ENCODE measurements at places on chromosomes 1 and 21.

GRCh38 chr1:1542766-1543705 is 2.6 kb upstream of the TMEM240 start:
- no peak for DNase-seq

DNA sequence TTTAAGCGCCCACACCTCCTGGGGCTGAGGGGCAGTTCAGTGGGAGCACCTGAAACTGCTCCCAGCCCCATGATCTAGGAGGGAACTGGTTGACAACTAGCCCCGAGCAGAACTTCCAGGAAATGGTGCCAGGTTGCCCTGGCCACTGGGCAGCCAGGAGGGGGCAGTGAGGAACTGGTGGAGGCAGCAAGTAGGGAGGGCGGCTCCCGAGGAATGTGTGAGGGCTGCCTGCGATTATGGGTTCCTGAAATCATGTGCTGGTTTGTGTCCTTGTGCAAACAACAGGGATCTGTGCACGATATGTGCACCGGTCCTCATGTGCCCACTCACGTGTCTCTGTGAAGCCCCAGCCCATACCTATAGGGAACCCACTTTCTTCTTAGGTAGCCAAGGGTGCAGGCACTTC is 9.9 kb downstream of the GPR3 start:
- DNase-seq, result peak; percentile 66

- peak; percentile 87 for DNase-seq
Observed at GRCh38 chr1:61951731-61952580, 209.7 kb downstream of the PATJ start.

- no peak for DNase-seq
Observed at GRCh38 chr21:36247316-36248010, 72.5 kb upstream of the MORC3 start.

GRCh38 chr1:183733715-183734114 is 71.2 kb upstream of the RGL1 start:
- DNase-seq, result no peak

- DNase-seq, result peak; percentile 62
Observed at GRCh38 chr1:209583408-209583807, at the start of gene CAMK1G. Gene CAMK1G, plus strand, starts transcription at chr1:209583714. Its CDS starts 11,270 bp downstream, at chr1:209594984.

- peak; percentile 97 for DNase-seq
Observed at GRCh38 chr1:33050221-33051076, 13.8 kb upstream of the AK2 start.

- no peak for DNase-seq
Observed at GRCh38 chr1:60041783-60042182, 31.8 kb downstream of the C1orf87 start.

DNA sequence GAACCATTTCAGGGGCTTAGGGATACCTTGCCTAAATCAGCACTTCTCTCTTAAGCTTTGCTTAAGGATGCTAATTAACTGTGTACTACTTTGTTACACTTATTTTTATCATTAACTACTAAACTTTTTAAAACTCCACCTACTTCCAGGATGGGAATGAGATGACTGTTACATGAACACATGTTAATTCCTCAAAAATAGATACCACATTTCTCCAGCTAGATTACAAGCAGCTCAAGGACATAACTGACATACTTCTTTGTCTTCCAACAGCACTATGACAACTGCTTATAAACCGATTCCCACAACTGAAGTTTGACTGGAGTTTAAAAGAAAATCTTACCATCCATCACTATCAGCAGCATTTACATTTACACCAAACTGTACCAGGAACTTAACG is 53.7 kb downstream of the TP53BP2 start:
- DNase-seq, result no peak

DNA sequence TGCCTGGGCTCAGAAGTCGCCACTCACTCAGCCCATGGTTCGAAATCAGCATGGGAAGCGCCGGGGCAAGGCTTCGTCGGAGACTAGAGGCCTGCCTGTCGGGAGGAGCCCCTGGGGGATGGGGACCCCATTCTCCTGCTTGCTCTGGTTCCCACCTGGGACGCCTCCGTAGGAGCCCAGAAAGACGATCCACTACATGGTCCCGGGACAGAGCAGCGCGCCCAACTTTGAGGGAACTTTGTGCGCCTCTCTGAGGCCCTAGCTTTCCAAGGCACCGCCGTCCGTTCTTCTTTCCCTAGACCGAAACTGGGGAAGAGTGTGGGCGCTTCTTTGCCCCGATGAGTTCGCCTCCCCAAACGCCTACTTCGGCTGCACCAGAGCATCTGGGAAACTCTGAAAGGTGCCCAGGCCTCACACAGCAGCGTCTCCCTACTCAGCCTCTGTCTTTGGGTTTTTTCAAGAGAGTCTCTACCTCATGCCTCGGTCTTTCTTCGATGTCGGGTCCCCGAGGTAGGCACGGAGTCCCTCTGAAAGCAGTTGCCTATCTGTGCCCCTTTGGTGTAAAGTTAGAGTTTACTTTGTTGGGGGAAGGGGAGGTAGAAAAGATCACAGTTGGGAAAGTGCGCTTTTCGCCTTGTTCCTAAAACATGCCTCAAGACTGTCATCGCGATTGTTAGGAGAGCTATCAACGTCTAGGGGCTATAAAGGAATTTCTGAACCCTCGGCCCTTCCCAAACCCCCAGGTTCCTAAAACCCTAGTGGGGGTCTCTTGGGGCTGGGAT is 14.0 kb downstream of the NR5A2 start:
- DNase-seq, result no peak

- DNase-seq, result no peak
Observed at GRCh38 chr1:110488161-110488560, 30.8 kb downstream of the KCNA10 start.

DNA sequence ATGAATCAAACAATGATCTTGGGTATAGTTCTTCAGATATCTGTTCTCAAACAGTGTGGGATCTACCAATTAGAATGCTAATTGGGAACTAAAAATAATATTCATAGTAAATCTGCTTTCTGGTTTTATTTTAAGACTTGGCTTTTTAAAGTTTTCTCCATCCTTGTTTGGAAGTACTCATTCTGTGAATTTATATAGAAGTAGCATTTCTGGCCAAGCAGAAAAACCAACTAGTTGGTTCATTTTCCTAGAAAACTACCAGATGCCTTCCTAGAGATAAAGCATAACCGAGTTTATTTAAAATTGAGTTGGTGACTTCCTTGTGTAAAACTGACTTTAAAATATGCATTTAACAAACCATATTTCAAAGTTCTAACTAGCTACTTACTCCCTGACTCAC is 48.8 kb downstream of the DNM3 start:
- DNase-seq, result no peak

GRCh38 chr1:54851936-54852524 is 35.0 kb downstream of the DHCR24 start:
- DNase-seq, result no peak

GRCh38 chr1:54919367-54920359 is 32.7 kb upstream of the DHCR24 start:
- no peak for DNase-seq

GRCh38 chr1:205972491-205973168 is 29.4 kb upstream of the SLC26A9 start:
- DNase-seq, result no peak

DNA sequence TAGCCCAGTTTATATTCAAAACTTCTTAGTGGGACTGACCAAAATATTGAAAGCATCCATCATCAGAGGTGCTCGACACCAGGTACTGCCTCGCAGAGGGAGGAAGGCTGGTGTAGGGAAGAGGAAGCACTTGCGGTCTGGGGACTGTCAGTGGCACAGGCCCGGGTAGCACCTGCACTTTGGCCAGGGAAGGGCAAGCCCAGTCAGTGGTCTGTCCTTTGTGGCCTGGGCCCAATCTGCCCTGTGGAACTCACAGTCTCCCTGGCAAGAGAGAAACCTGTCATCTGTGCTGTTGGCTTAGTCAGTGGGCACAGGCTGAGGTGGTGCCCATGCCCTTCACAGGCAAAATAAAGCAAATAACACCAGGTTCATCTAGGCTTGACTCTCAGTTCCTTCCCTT is 77.4 kb downstream of the SYT6 start:
- no peak for DNase-seq

- no peak for DNase-seq
Observed at GRCh38 chr1:184509105-184509504, 122.3 kb downstream of the C1orf21 start.

- no peak for DNase-seq
Observed at GRCh38 chr1:22494144-22494543, 42.5 kb downstream of the ZBTB40 start.

DNA sequence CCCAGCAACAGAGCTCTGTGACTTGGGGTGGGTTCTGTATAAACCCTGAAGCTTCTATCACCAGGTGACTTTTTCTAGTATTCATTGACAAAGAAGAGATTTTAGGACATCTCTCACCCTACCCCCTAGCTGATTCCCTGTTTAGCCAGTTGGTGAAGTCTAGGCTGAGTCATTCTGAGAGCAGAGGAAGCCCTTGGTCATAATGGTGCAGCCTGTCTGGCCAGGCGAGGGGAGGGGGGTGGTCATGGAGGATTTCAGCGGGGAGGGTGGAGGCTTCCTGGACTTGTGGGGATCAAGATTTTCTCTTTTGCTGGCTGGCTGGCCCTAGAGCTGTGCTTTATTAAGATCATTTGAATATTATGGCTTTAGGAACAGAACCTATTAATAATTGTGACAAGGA is 262.6 kb downstream of the CAMTA1 start:
- DNase-seq, result no peak

DNA sequence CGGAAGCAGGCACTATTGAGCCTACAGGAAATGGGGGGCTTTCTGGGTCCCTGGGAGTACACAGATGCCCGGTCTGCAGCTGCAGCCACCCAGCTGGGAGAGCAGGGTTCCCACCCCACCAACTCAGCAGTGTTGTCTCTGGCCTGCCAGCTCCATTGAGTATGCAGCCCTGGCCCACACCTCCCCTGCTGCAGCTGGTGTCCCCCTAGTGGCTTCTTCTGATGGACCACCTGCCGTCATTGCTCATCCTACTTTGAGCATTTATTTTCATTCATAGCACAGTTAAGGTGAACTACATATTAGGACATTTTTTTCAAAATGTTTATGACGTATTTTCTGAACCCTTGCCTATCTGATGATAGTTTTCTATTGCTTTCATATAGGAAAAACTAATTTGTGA is 189.8 kb upstream of the LYPLAL1 start:
- DNase-seq, result no peak

DNA sequence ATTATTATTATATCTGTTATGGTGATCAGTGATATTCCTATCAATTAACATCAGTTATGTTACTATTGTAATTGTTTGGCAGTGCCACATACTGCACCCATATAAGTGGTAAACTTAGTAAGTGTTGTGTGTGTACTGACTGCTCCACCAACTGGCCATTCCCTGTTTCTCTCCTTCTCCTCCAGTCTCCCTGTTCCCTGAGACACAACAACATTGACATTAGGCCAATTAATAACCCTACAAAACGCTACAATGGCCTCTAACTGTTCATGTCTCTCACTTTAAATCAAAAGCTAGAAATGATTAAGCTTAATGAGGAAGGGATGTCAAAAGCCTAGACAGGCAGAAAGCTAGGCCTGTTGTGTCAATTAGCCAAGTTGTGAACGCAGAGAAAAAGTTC is 6.6 kb upstream of the THRAP3 start:
- peak; percentile 71 for DNase-seq

- DNase-seq, result peak; percentile 25
Observed at GRCh38 chr21:45248893-45249381, 38.8 kb downstream of the POFUT2 start.

DNA sequence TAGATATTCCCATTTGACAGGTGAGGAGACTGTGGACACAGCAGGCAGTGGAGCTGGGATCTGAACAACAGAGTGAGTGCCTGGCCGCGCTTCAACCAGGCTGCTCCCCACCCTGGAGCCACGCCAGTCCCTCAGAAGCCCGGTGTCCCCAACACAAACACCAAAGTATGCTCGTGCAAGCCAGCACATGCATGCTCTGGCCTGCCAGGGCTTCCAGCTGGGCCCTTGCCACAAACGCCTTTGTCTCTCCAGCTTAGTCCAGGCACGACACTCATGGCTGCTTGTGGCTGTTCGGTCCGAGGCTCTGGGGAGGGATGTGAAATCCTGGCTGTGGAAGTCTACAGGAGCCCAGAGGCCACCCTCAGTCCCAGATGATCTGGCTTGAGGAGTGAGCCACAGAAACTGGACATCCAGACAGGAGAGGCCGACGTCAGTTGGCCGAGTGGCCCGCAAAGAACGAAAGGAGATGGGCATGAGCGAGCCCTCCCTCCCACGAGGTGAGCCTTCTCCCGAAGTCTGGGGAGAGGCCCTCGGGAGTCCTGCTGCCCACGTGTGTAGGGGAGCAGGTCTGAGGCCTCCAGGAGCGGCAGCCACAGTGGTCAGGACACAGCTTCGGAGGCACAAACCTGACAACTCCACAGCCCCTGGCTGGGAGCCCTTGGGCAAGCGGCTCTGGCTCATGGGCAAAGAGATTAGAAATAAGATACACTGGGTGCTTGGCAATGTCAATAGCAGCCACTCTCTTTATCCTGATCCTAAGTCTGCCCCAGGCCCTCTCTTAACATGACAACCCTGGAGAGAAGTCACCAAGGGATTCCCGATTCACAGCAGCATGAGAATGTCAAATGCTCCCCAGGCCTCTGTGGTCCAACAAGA is 117.1 kb upstream of the IFFO2 start:
- DNase-seq, result no peak
